ENCODE measurements at places on chromosomes 12 and 14.

DNA sequence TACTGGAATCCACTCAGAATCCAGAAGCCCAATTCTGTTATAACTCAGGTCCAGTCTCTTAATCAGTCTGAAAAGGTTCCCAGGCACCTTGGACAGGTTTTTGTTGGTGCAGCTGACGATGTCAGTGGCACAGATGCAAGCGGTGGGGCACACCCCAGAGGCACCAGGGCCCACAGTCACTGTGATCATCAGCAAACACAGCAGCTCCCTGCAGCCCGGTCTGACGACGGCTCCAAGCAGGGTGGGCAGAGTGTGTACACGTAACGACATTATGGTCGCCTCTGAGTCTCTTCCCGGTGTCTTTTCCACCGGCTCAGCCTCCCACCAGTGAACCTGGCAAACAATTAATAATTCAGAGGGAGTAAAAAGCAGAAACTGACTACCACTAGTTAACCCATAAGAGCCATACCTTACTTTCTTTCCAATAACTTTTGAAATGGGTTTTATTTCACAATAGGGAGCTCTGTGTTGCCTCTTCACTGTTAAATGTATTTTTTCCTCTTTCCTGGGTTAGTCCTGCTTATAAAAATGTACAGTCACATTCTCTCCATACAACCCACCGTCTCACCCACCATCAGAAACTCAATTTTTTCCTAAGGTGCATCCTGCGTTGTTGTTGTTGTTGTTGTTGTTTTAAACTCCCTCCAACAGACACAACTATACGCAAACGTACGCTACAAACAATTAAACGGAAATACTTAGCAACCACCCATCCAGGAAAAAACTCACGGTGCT, 521 bp upstream of the PCED1B start:
- no peak for DNase-seq

DNA sequence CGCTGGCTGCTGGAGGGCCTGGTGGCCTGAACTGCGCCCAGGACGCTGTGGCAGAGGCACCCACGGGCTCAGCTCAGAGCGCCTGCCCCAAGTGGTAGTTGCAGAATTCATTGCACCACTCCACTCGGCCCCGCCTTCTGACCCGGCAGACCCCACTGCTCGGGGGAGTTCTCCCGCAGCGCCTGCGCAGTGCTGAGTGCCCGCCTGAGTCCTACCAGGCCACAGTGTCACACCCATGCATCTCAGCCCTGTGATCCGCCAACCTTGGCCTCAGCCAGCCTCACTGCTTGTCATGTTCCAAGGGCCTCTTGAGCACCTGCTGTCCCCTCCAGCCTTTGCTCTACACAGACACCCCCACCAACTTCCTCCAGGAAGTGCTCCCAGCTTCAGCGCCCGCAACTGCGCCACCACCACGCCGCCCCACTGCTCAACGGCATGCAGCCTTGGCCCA, 12.2 kb downstream of the DEGS2 start:
- DNase-seq, result no peak

GRCh38 chr14:37946819-37947218, 260.9 kb upstream of the SSTR1 start:
- DNase-seq, result no peak

GRCh38 chr12:49553512-49554088, 14.3 kb downstream of the MCRS1 start:
- peak; percentile 36 for DNase-seq

GRCh38 chr12:130644566-130644965, 71.5 kb downstream of the RIMBP2 start:
- no peak for DNase-seq

DNA sequence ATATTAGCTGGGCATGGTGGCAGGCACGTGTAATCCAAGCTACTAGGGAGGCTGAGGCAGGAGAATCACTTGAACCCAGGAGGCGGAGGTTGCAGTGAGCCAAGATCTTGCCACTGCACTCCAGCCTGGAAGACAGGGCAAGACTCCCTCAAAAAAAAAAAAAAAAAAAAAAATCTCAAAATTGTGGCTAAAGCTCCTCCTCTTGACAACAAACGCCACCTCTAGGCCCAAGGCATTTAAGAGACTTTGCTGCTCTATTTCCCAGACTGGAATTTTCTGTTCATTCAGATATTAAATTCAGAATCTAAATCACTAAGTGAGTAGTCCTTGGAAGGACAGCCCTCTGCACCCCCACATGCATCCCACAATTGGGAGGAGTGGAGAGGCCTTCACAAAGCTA, 1.4 kb downstream of the ZFYVE1 start:
- no peak for DNase-seq

DNA sequence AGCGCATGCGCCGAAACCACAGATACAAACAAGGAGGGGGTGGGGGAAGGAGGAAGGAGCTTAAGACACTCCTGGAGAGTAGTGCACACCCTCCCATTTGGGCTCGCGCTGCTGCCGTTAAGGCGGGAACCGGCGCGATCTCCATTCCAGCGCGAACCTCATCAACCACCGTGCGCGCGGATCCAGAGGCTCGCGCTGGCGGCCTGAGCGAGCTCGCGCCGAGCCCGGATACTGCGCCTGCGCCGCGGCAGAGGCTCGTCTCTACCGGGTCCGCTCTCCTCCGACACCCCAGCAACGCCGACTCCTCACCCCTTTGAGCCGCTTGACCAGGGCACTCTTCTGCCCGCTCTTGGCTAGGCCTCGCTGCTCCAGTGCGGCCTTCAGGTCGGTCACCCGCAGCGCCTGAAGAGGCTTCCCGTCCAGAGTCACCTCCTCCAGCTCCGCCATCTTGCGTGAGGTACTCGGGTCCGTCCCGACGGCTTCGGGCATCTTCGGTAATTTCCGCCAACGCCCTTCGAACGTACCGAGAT, at the start of gene ACIN1:
TSS of gene ACIN1 (minus strand) at position 471 of the 530 bp plus-strand sequence. CDS start at position 447, 24 bp downstream.
- no peak for DNase-seq

DNA sequence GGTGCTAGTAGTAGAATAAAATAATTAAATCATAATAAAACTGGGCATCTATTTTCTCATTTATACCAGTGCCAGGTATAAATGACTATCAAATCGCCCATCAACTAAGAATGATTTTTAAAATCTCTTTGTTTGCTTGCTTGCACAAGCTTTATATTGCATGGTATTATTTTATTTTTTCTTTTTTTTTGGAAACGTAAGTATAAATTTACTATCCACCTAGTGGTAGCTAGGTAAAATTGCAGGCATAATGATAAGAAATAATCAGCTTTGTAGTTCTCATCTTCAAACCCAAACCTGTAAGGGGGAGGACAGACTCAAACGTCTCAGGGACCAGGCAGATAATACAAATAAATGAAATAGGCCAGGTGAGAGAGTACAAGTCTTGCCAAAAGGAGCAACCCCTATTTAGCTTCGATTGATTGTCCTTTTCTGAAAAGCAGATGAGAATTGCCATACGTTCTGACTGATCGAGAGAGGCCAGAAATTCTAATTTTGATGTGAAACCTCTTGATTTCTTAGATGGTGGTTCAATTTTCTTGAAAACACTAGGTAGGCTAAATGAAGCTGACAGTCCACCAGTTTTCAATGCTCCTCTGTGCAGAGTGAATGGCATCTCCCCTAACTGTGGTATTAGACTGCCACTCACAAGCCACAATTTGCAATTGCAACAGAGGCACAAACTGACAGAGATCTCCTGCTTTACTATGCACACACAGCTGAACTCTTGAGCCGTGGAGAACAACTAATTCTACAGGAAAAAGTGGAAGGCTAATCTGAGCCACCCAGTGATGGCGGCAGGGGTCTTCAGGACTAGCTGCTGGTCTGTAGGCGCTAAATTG, 189.3 kb downstream of the DACT1 start:
- no peak for DNase-seq

- no peak for DNase-seq
These were observed 134.1 kb downstream of the KCNA5 start for GRCh38 chr12:5177731-5178130.

Measured in NCI-H1694 (cell line).